RKO (cell line): ENCODE measurements at places on chromosomes 1 and 21.

DNA sequence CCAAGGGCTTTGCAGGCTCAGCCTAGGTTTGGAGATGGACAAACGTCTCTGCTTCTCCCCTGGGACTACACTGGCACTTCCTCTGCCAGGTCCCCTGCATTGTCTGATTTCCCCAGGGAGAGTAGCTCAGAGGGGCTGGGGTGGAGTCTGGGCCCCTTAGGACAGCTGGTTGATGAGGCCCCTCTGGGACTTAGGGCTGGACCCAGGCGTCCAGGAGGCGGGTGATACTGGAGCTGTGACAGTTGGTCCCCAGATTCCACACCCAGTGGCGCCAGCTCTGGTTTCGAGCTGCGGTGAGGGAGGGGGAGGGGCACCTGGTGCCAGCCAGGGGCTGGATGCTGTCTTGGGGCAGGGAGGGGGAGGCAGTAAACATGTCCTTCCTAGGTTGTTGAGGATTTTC lies 7.4 kb upstream of the MEX3A start:
- DNase-seq = no peak

- DNase-seq = no peak
These were observed 26.4 kb upstream of the EEIG2 start for GRCh38 chr1:108533351-108534083.

GRCh38 chr1:155984341-155984740 lies 6.0 kb upstream of the ARHGEF2 start:
- DNase-seq = no peak

DNA sequence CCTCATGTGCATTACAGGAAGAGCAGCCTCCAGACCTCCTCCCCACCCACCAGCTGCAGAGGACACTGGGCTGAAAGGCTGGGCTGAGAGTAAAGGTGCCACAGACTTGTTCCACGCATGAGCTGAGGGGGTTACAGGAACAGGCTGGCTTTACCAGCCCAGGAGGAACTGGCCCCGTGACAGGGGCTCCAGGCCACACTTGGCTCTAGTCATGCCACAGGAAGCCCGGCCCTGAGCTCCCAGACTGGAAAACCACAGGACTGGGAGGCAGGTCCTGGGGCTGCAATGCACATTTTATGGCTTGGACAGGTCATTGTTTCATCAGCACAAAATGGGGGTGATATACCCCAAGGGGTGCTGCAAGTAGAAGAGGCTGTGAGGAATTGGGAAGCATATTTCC lies 35.6 kb downstream of the GPA33 start:
- no peak for DNase-seq

- no peak for DNase-seq
These were observed 9.5 kb downstream of the LSS start for GRCh38 chr21:46218906-46219590.

DNA sequence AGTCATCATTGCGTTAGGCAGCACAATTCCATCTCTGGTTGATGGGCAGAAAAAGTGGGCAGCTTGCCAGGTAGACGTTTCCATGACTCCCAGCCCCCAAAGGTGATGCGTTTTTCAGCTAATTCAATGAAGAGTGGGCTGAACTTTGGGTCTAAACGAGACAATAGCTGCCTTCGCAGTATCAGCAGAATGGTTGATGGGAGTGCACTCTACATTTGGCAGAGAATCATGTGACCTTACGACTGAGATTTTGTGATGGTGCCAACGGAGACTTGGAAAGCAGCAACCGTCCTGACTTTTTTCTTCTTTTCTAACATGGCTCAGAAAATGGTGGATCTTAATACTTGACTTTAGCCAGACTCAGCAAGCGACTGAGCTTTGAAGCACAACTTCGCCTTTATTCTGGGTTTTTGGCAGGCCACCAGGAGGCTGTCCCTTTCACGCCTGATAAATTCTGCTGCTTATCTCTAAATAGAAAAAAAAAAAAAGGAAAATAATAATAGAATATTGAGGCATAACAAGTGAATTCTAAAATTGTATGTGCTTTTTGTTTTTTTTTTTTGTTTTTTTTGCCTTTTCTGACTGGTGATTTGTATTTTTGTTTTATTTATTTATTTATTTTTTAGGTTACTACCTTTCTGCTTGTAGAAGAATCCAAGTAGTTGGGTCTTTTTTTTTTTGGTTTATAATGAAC lies 804.8 kb downstream of the USP25 start:
- DNase-seq = no peak

- no peak for DNase-seq
These were observed 11.5 kb downstream of the BCAR3 start for GRCh38 chr1:93670141-93670540.

DNA sequence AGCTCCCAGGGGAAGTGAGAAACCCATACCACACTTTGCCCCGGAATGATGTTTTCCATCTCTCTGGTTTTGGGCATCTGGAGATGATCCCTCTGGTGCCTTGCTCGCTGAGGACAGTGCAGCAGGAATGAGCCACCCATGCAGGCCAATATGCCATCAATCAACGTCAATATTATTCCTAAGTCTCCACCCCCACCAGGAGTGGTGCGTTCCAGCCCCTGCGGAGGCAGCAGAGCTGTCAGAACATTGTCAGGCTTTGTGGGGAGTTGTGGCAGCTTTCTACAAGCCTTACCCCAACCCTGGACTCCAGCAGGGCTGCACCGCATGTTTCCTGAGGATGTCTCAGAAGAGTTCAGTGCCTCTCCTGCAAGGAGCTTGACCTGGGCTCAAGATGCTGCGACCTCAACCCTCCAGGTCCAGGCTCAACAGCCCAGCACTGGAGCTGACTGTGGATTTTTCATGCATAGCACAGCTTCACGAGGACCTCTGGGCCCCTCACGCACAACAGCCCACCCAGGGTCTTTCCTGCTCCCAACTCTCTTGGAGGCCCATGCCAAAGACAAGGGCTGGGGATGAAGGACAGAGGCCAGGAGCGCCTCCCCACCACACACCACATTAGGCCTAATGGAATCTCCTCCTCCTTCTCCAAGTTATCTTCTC lies 67.5 kb downstream of the PSMG1 start:
- no peak for DNase-seq

- no peak for DNase-seq
These were observed 23.1 kb downstream of the RHBDL2 start for GRCh38 chr1:38918568-38918967.

DNA sequence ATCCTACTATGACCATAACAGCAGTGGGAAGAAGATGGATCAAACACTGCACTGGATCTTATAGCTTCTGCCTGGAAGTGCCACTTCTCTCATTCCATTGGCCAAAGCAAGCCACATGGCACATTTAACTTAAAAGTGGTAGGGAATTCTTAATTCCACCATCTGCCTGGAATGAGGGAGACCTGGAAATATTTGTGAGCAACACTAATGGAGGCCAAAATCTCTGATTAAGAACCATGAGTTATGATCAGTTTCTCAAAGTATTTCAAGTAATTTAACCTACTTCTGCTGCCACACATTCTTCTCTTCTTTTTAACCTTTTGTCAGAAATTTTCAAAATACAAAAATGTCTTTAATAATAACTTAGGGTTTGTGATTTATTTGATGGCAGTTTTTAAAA lies 154.0 kb upstream of the C1orf87 start:
- no peak for DNase-seq

DNA sequence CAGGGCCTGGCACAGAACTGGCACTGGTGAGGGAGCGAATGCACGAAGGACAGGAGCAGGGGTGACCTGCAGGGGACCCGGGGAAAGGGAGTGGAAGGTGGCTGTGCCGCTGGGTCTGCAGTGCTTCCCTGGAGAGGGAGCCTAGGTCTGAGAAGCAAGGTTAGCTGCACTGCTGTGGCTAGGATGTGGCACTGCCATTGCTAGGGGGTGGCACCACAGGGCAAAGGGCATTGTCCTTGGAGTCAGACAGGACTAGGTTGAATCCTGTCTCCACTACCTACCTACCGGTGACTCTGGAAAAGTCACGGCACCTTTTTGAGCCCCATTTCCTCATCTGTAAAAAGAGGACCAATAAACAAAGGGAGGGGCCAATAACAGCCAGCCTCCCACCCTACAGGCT lies 28.3 kb downstream of the SLC1A7 start:
- DNase-seq = no peak

GRCh38 chr1:4416189-4416588 lies 238.2 kb upstream of the AJAP1 start:
- no peak for DNase-seq

GRCh38 chr1:67274623-67275325 lies 32.9 kb upstream of the IL12RB2 start:
- no peak for DNase-seq

- peak; percentile 18 for DNase-seq
These were observed 232.6 kb downstream of the SRGAP2C start for GRCh38 chr1:121417325-121417923.

DNA sequence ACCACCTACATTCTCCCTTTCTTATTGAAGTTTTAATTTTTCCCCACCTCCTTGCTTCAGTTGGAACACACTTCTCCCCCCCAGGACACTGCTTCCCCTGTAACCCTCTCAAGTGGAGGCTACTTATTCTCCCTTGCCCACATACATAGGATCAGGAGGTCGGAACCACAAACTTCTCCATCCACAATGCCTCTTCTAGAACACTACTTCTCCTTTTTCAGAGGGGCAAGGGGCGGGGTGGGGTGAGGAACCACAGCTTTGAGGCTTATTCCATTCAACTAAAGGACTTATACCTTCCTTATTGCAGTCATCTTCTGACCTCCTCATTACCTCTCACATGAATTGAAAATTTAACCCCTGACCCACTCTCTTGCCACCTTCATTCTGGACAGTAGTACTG lies 81.3 kb downstream of the NEK7 start:
- DNase-seq = no peak

- no peak for DNase-seq
These were observed 28.2 kb downstream of the PIGP start for GRCh38 chr21:37044643-37045042.

GRCh38 chr1:33391343-33392078 lies 39.4 kb downstream of the PHC2 start:
- DNase-seq = no peak

DNA sequence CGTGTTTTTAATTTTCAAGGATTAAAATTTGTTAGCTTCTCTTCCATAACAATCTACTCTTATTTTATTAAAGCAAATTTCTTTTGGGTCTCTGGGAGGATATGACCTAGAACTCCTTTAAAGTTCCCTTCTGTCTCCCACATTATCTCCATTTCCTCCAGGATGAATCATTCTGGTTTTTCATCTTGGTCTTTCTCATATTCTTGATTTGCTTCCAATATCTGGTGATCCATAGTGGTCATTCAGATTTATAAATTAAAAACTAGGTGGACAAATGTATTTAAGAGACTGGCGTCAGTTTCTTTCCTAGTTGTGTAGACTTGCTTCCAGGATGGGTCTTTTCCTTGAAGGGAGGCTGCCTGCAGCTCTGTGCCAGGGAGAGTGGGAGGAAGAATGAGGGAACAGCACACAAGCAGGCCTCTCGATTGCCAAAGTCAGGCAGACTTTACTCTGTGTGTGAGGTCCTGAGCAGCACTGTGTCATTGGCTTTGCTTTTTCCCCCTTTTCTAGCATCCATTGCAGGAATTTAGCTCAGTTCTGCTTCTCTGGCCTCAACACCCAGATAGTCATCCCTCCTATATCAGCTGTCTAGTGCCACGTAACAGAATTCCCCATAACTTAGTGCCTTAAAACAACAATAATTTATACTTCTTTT lies 48.1 kb upstream of the FOXO6 start:
- no peak for DNase-seq

GRCh38 chr1:110233861-110234260 lies 23.7 kb downstream of the KCNC4 start:
- DNase-seq = no peak

DNA sequence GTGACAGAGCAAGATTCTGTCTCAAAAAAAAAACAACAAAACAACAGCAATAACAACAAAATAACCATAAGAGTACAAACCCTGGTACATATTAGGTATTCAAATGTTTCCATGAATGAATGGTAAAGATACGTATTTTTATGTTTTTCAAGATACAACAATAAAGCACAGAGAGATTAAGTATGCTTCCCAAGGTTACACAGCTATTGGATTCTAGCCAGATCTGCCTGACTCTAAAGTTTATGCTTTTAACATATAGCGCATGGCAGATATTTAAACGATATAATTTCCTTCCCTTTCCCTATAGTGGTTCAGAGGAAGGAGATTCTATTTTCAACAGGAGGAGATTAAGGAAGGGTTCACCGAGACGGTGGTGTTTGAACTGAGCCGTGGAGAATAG lies 25.5 kb downstream of the RNU5D-1 start:
- no peak for DNase-seq

GRCh38 chr1:11529330-11529729 lies 50.4 kb downstream of the DISP3 start:
- no peak for DNase-seq

- DNase-seq = no peak
These were observed 164.3 kb downstream of the DHRS3 start for GRCh38 chr1:12453400-12454343.

GRCh38 chr1:245715970-245716369 lies 561.2 kb downstream of the KIF26B start:
- peak; percentile 29 for DNase-seq

- DNase-seq = no peak
These were observed 44.4 kb downstream of the DIPK1A start for GRCh38 chr1:92916899-92917298.

GRCh38 chr1:111895469-111895868 lies 94.0 kb downstream of the KCND3 start:
- no peak for DNase-seq

- no peak for DNase-seq
These were observed 15.6 kb downstream of the DDAH1 start for GRCh38 chr1:85449356-85449755.

GRCh38 chr1:18097206-18097605 lies 10.4 kb upstream of the IGSF21 start:
- no peak for DNase-seq

DNA sequence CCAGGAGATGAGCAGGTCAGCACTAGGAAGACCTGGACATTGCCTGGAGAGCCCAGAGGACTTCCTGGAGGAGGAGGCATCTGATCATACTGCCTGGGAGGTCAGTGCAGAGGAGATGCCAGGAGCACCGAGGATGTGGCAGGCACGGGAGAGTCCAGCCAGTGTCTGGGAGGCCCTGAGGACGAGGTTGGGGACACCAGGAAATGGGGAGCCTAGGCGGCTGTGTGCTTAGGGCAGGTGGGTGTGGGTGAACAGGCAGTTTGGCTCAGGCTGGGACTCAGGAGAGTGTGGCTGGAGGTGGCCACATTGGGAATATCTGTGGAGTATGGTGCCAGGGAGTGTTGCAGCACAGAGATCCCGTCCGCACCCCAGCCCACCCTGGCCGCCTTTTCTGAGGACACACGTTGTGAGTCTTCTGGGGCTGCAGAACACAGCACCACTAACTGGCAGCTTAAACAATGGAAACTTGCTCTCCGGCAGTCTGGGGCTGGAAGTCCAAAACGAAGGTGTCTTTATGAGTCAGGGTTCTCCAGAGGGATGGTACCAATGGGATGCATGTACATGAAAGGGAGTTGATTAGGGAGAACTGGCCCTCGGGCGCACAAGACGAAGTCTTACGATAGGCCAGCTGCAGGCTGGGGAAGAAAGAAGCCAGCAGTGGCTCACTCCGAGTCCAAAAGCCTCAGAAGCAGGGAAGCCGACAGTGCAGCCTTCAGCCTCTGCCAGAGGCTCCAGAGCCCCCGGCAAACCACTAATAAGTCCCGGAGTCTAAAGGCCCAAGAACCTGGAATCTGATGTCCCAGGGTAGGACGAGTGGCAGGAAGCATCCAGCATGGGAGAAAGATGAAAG lies 58.0 kb downstream of the FAAP20 start:
- no peak for DNase-seq
